Cardiac muscle cell (in vitro differentiated cells and primary cell): ENCODE measurements at places on chromosomes 1 and 21. TPM values are rescaled to one million over a fixed set of nuclear protein-coding genes. Genes with fewer than 3 reads are reported as not detected.

Gene RAB42
- total RNA-seq, result 11.7 and 12.5 TPM in 2 replicates

Gene EVA1B
- total RNA-seq, result 26.6 and 40.4 TPM in 2 replicates

DNA sequence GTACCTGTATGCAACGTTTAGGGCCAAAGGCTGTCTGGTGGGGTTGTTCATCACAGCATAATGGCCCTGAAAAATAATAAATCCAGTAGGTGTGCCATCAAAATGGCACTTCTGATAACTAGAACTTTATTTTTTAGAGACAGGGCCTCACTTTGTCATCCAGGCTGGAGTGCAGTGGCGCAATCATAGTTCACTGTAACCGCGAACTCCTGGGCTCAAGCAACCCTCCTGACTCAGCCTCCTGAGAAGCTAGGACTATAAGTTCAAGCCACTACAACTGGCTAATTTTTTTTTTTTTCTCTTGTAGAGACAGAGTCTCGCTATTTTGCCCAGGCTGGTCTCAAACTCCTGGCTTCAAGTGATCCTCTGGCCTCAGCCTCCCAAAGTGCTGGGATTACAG lies 4.7 kb downstream of the SNAPIN start:
- DNase-seq, result peak; percentile 63

- no peak for DNase-seq
Measured at GRCh38 chr1:23979387-23979880, 693 bp downstream of the SRSF10 start.

DNA sequence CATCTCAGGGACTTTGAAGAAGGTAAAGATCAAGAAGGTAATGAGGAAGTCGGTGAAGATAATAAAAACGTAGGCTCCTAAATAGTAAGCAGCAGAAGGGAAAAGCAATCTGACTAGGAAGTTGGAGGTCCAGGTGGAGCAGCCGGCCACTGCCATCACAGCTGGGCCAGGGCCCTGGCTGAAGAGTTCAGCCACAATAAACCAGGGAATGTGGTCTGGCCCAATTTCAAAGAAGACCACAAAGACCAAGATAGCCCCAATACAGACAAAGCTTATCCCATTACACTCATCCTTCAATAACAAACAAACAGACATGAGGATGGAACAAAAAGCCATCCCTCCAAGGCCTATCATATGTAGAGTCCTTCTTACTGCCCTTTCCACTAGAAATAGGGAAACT lies 18.4 kb upstream of the JAK1 start:
- no peak for DNase-seq

DNA sequence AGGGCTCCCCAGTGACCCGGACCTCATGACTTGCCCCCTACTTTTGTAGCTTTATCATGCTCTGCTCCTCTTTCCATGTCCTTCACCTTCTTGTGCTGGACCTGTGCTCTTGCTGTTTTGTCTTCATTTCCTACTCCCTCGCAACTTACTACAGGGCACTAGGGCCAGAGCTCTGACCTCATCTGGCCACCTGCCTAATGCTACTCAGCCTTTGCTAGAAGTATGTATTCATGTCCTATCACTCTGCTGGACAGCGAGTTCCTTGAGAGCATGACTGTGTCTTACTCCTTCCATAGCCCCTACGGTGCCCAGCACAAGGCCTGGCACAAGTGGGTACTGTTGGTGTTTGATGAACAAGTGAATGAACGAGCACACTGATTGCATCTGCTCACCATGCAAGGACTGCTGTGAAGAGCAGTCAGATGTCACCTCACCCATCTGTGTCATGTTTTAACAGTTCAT lies 1.9 kb downstream of the MTFR1L start:
- peak; percentile 32 for DNase-seq

Gene FMO4
- 3.5 and 4.1 TPM in 2 replicates for total RNA-seq
